ENCODE measurements at places on chromosomes 6 and 20. TPM values are rescaled to one million over a fixed set of nuclear protein-coding genes. Genes with fewer than 3 reads are reported as not detected.

The ARFGEF2 gene
- total RNA-seq = 40.5 TPM

The TREM1 gene
- not detected for total RNA-seq

The CLDN20 gene
- total RNA-seq = not detected

The RALGAPA2 gene
- total RNA-seq = 4.7 TPM

The XKR7 gene
- total RNA-seq = not detected

The GPR63 gene
- 0.36 TPM for total RNA-seq

The COL9A3 gene
- 0.28 TPM for total RNA-seq

The AIF1 gene
- not detected for total RNA-seq

The GABRR1 gene
- total RNA-seq = not detected

The MOCS3 gene
- total RNA-seq = 9.9 TPM

The NELFCD gene
- total RNA-seq = 94.1 TPM

The FUT9 gene
- total RNA-seq = not detected

The BEND3 gene
- total RNA-seq = 1.8 TPM

The LY6G6D gene
- not detected for total RNA-seq

The ENPP5 gene
- total RNA-seq = under 0.01 TPM

The EPPIN gene
- not detected for total RNA-seq

The PHACTR2 gene
- 76.9 TPM for total RNA-seq

The CASS4 gene
- total RNA-seq = 26.1 TPM

The IMPG1 gene
- total RNA-seq = not detected

The PROKR2 gene
- total RNA-seq = not detected

The CST5 gene
- not detected for total RNA-seq

The HLA-A gene
- total RNA-seq = 76.4 TPM

The TAGAP gene
- total RNA-seq = not detected

The NUDT3 gene
- 17.2 TPM for total RNA-seq

The GNMT gene
- total RNA-seq = not detected

The PMEPA1 gene
- 1.4 TPM for total RNA-seq

The FAXC gene
- total RNA-seq = 1.9 TPM

The APOBEC2 gene
- total RNA-seq = not detected

The RAB23 gene
- total RNA-seq = 28.9 TPM

The SOX18 gene
- total RNA-seq = not detected

The SLC22A16 gene
- not detected for total RNA-seq

The EYS gene
- under 0.01 TPM for total RNA-seq

The FAM209B gene
- total RNA-seq = not detected

The TFAP2B gene
- not detected for total RNA-seq

The HRH3 gene
- not detected for total RNA-seq

The HUS1B gene
- 0.56 TPM for total RNA-seq

The DEF6 gene
- 2.5 TPM for total RNA-seq

The ULBP2 gene
- total RNA-seq = 7.2 TPM

The MCHR2 gene
- total RNA-seq = not detected

The TXLNB gene
- total RNA-seq = under 0.01 TPM

The WFDC12 gene
- not detected for total RNA-seq

The LST1 gene
- not detected for total RNA-seq

The PRDM1 gene
- 6.9 TPM for total RNA-seq

The PLG gene
- not detected for total RNA-seq

The MYH7B gene
- not detected for total RNA-seq

The ZNF311 gene
- 0.36 TPM for total RNA-seq

The LCA5 gene
- total RNA-seq = 2.0 TPM

The VSX1 gene
- not detected for total RNA-seq

The HCRTR2 gene
- total RNA-seq = not detected

The TMEM200A gene
- 47.8 TPM for total RNA-seq

The BACH2 gene
- 1.3 TPM for total RNA-seq

The CPNE5 gene
- not detected for total RNA-seq
